ENCODE measurements at places on chromosomes 3 and 15. TPM values are rescaled to one million over a fixed set of nuclear protein-coding genes. Genes with fewer than 3 reads are reported as not detected.

DNA sequence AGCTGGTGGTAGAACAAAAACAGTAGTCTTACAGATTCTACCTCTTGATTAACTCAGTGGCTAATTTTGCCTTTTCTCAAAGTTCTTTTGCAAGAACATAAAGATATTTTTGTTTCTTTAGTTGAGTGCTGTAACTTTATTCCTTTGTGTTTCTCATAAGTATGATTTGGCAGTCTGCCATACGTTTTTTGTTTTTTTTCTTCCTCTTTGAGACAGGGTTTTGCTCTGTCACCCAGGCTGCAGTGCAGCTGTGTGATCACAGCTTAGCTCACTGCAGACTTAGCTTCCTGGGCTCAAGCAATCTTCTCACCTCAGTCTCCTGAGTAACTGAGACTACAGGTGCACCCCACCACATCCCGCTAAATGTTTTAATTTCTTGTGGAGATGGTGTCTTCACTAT is 22.4 kb downstream of the B3GNT5 start:
- no peak for DNase-seq

The CFAP20DC gene
- 3.5 TPM for total RNA-seq

DNA sequence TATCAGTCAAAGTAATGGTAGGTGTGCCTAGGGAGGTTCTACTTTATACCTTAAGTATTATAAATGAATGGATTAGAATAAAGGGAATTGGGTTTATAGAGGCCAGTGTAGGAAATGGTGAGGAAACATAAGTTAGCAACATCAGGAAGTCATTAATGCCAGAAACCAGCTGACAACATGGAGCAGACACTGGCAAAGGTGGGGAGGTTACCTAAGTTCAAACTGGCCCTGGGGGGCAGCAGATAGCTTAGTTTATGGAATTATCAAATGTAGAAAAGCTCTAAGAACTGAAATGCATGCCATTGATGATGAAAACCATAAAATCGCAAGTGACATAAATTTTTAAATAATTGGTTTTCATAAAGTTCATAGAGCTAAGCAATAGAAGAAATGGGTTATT is 498.6 kb downstream of the NAALADL2 start:
- no peak for DNase-seq

The CFAP44 gene
- 1.2 TPM for total RNA-seq

The ILDR1 gene
- total RNA-seq: not detected

- no peak for DNase-seq
These were observed 86.5 kb upstream of the NMNAT3 start for GRCh38 chr3:139764069-139764905.

GRCh38 chr3:39524107-39524506 is 56.6 kb downstream of the MOBP start:
- DNase-seq: peak; percentile 12

GRCh38 chr3:139577909-139578308 is 38.4 kb upstream of the RBP1 start:
- no peak for DNase-seq

The SLC22A13 gene
- 0.49 TPM for total RNA-seq

Data from K562 (cell line).